ENCODE measurements at places on chromosomes 2 and 18. TPM values are rescaled to one million over a fixed set of nuclear protein-coding genes. Genes with fewer than 3 reads are reported as not detected.

- DNase-seq: no peak
Observed at GRCh38 chr18:72993250-72993649, 125.5 kb upstream of the NETO1 start.

- no peak for DNase-seq
Observed at GRCh38 chr2:170292415-170292814, 114.5 kb downstream of the MYO3B start.

- DNase-seq: no peak
Observed at GRCh38 chr2:37367310-37367709, 22.9 kb downstream of the QPCT start.

GRCh38 chr2:32852856-32853255 lies 93.9 kb upstream of the LTBP1 start:
- DNase-seq: no peak

DNA sequence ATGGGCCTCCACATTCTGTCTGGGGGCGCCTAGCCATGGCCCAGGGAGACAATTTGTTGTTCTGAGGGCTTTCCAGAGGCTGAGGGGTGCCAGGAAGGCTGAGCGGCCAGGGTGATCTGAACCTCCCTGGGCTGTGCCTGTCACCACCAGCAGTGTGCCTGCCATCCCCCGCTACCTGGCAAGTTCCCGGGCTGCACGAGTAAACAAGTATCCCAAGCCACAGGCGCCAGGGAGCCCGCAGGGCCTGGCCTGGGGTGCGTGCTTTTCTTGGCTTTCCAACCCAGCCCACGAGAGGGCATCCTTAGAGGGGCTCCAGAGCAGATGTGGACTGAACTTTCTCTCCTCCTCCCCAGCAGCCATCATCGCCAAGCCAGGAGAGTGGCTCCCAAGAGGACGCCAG lies 35.1 kb upstream of the B3GNT7 start:
- DNase-seq: no peak

- DNase-seq: no peak
Observed at GRCh38 chr2:56185582-56186046, 1.8 kb downstream of the CCDC85A start.

DNA sequence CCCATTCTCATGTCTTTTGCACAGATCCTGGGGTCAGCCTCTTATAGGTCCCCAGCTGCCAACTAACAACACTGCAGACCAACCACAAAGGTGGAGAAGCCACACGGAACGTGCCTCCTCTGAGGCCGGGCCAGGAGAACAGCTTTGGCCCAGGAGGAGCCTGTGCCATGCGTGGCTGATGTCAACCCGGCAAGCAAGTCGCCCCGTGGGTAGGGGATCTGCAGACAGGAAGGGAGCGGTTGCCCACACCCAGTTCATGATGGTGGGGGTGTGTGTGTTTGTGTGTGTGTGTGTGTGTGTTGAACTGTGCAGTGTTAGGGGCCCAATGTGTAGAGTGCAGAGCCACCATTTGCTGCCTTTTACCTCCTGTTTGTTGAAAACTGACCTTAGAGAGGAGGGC lies 2.4 kb upstream of the CLEC4F start:
- DNase-seq: no peak

DNA sequence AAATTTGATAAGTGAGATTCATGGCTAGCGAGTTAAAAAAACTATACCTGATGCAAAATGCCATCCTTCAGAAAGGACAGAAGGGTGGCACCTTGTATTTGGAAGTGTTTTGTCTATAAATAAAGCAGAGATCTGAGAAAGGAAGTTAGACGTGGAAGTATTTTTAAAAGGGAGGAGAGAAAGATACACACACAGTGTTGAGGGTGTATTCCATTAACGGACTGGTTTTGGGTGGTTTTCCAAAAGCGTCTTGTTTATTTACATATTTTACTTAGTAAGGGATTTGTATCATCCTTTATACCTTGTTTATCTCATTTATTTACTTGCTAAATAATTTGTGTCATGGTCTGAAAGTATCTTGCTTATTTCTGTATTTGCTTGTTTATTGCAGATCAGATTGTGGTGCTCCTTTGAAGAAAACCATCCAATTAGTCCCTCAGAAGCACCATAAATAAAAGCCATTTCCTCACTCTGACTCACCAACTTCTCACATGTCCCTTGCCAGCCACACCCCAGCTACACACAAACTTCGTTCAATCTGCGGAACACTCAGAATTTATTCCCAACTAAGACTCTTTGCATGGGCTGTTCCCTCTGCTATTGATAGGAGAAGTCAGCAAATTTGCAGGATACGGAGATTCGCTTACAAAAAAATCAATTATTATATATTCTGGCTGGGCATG lies 90.8 kb downstream of the FAM124B start:
- no peak for DNase-seq

- no peak for DNase-seq
Observed at GRCh38 chr2:43276962-43277391, 50.6 kb upstream of the ZFP36L2 start.

Gene MYL12A
- total RNA-seq: 858 TPM

Gene SNTG2
- total RNA-seq: 1.6 TPM

DNA sequence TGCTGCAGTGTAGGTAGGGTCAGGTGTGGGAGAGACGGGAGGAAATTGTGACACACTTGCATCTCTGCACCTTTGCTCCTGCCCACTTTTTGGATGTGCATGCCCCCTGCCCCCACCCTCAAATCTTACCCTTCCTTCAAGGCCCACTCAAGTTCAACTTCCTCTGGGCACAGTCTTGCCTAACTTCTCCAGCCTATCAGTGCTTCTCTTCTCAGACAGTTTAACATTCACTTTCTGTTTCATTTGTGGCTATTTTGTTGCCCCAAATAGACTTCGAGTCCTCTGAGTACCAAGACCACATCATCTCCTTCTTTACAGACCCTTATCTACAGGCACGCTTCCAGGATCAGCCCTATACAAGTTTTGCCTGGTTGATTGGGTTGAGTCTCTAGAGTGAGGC lies 2.7 kb downstream of the ST8SIA5 start:
- DNase-seq: no peak

DNA sequence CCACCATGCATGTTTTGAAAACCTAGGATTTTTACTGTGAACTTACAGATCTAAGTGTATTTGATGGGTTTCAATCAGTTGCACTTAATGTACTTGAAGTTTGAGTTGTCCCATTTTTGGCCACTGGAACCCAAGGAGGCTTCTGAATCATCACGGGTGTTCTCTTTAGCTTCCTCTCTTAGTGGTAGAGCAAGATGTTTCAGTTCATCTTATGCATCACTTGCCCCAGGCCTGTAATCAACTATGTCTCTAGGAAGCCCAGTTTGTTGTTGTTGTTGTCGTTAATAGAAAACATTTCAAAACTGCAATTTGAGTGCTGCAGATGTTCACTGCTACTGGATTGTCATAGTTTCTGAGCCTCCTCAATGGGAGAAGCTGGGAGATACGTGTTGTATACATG lies 97.0 kb downstream of the FHOD3 start:
- no peak for DNase-seq

GRCh38 chr18:49238433-49239042 lies 221.9 kb downstream of the DYM start:
- DNase-seq: peak; percentile 48

DNA sequence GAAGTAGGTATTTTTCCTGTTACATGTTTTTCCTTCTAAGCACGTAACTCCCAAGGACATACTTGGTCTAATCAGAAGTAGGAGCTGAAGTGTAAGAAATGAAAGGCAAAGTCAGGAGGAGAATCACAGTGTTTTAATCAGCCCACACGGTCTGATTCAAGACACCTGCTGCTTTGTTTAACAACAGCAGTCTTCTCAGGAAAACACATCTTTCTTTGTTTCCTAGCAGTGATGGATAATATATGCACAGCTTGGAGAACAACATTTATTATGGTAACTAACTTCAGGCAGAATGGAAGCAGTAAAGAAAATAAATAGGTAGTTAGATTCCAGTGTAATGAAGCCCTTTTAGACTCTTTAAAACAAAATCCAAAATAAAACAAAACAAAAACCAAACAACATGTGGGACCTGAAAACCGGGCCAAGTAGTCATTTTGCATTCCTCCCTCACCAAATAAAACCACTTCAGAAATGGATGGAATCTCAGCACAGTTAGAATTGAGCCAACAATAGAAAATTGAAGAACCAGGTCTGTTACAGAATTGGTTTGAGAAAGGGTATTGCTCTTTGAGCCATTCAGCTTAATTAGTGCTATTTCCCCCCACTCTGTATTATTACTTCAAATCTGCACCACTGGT lies 61.1 kb upstream of the UGP2 start:
- DNase-seq: no peak

DNA sequence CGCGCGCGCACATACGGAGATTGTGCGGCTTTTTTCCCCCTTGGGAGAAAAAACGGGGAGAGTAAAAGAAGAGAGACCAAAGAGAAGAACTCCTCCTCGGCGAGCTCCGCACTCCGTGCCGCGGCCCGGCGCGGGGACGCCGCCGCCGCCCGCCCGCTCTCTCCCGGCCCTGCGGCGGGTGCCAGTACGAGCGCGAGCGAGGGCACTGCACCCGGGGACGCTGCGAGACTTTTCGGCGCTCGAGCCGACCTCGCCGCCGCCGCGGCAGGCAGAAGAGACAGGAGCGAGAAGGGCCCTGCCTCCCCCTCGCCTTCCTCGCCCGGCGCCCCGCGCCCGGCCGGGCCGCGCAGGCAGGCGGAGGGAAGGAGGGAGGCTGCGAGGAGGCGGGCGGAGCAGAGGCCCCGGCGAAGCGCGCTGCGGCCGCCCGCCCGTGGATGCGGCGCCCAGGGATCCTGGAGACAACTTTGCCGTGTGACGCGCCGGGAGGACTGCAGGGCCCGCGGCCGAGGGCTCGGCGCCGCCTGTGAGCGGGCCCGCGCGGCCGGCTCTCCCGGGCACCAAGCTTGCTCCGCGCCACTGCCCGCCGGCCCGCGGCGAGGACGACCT lies 857 bp upstream of the INHBB start:
- DNase-seq: no peak

- DNase-seq: no peak
Observed at GRCh38 chr2:241857041-241857541, 1.6 kb downstream of the PDCD1 start.

Gene INO80D
- 24.6 TPM for total RNA-seq

Gene PDCL3
- total RNA-seq: 33.9 TPM

GRCh38 chr2:215626812-215627281 lies 191.0 kb upstream of the FN1 start:
- DNase-seq: no peak

- no peak for DNase-seq
Observed at GRCh38 chr2:8606226-8606625, 75.6 kb upstream of the ID2 start.

Gene MRPL44
- total RNA-seq: 30.5 TPM

DNA sequence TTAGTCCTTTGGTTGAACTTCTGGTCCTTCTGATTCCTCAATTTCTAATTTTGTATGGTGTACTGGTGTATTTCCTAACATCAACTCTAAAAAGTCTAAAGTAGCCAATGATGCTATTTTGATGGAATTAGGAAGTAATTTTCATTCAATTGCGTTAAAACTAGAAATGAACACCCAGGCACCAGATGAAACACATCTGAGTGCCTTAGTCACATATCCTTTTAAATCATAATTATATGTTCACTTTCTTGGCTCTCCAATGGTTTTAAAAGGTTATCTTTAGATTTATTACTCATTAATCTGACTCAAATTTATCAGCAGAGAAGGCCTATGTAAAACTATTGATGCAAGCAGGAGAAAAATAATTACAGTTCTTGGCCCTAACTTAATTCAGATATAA lies 119.7 kb downstream of the GAREM1 start:
- no peak for DNase-seq

- DNase-seq: no peak
Observed at GRCh38 chr2:47403609-47404193, 745 bp downstream of the MSH2 start.
